ENCODE measurements at places on chromosomes 11 and 22. TPM values are rescaled to one million over a fixed set of nuclear protein-coding genes. Genes with fewer than 3 reads are reported as not detected.

DERL3 gene
- 0.53 TPM for total RNA-seq

HOATZ gene
- total RNA-seq, result not detected

ATP5MG gene
- total RNA-seq, result 135 TPM

OR52A1 gene
- total RNA-seq, result not detected

SCGB1A1 gene
- total RNA-seq, result not detected

POLR2F gene
- 99.5 TPM for total RNA-seq

MMP12 gene
- total RNA-seq, result not detected

NDUFS3 gene
- 85.5 TPM for total RNA-seq

HIC2 gene
- 1.6 TPM for total RNA-seq

SYT13 gene
- not detected for total RNA-seq

MMP11 gene
- total RNA-seq, result 5.2 TPM

APLNR gene
- total RNA-seq, result 0.66 TPM

POU2F3 gene
- total RNA-seq, result not detected

ZNF215 gene
- total RNA-seq, result 4.0 TPM

VSIG2 gene
- 0.13 TPM for total RNA-seq

MS4A3 gene
- total RNA-seq, result not detected

C11orf42 gene
- not detected for total RNA-seq

TMEM132A gene
- total RNA-seq, result 5.5 TPM

FGF3 gene
- not detected for total RNA-seq

PKDREJ gene
- 0.06 TPM for total RNA-seq

BAIAP2L2 gene
- 2.0 TPM for total RNA-seq

MMP3 gene
- total RNA-seq, result 0.06 TPM

MRGPRF gene
- total RNA-seq, result 33.0 TPM

MMP26 gene
- total RNA-seq, result not detected

OR51A2 gene
- total RNA-seq, result not detected

NXPE2 gene
- 0.06 TPM for total RNA-seq

MYO7A gene
- total RNA-seq, result 0.26 TPM

RBMXL2 gene
- total RNA-seq, result not detected

KRTAP5-1 gene
- total RNA-seq, result not detected

OR8B4 gene
- total RNA-seq, result not detected

GSTT2B gene
- 0.79 TPM for total RNA-seq

FAM227A gene
- 1.1 TPM for total RNA-seq

OR51I1 gene
- 0.06 TPM for total RNA-seq

DRAP1 gene
- 574 TPM for total RNA-seq

ENTHD1 gene
- total RNA-seq, result not detected

MB gene
- total RNA-seq, result not detected

SULT4A1 gene
- 0.26 TPM for total RNA-seq

SMIM35 gene
- total RNA-seq, result not detected

PANX2 gene
- 0.79 TPM for total RNA-seq

BDNF gene
- 42.3 TPM for total RNA-seq

TPCN2 gene
- total RNA-seq, result 10.9 TPM

RAG1 gene
- 0.53 TPM for total RNA-seq

Data from aortic smooth muscle cell (primary cell).